ENCODE measurements at places on chromosomes 16 and 17.

- DNase-seq, result no peak
Observed at GRCh38 chr17:6638046-6638908, 2.2 kb downstream of the KIAA0753 start.

DNA sequence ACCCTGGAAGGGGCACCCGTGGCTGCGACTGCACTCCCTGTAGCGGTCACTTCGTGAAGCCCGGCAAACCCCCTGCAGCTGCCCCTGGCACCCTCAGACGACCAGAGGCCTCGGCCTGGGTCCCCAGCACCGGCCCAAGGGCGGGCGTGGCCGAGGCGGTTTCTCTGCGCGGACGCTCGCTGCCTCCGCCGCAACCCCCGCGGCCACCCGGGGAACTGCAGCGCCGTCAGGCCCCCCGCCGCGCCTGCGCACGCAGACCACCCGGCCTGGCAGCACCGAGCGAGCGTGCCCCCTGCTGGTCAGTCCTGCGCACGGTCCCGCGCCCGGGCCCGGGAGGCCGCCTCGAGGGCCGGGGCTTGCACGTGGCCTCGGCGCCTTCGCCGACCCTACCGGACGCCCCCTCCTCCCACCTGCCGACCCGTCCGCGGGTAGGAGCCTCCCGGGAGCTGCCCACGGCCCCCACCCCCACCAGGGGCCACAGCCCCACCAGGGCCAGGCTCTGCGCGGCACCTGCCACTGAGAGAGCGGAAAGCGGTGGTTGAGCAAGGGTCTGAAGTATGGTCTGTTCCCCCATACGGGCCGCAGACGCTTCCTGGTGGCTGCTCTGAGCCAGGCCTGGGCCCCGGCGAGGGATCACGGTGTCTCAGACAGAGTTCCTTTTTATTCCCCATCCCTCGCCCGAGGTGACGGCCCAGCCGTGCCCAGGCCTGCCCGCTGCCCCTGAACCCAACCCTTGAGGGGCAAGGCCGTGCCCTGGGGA, 11.5 kb upstream of the HS3ST6 start:
- peak; percentile 79 for DNase-seq

- no peak for DNase-seq
Observed at GRCh38 chr16:85202051-85202601, 89.9 kb upstream of the CIBAR2 start.

GRCh38 chr16:64132190-64132589, 989.7 kb downstream of the CDH11 start:
- DNase-seq, result no peak

GRCh38 chr17:71460943-71461342, 659.9 kb upstream of the SOX9 start:
- peak; percentile 35 for DNase-seq

DNA sequence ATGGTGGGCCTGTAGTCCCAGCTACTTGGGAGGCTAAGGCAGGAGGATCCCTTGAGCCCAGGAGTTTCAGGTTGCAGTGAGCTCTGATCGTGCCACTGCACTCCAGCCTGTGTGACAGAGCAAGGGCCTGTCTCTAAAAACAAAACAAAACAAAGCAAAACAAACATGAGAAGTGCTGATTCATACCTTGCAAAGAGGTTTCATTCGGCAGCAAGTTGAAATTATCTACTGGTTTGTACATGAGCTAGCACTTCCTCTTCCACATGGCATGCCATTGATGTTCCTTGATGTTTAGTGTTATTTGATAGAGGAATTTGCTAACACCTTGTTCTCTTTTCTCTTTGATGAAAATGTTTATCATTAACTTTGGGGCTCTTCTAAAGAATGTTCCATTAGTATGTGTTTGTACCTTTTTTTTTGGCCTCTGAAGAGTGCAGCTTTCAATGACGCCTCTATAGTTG, 50.6 kb downstream of the SPECC1 start:
- DNase-seq, result no peak

DNA sequence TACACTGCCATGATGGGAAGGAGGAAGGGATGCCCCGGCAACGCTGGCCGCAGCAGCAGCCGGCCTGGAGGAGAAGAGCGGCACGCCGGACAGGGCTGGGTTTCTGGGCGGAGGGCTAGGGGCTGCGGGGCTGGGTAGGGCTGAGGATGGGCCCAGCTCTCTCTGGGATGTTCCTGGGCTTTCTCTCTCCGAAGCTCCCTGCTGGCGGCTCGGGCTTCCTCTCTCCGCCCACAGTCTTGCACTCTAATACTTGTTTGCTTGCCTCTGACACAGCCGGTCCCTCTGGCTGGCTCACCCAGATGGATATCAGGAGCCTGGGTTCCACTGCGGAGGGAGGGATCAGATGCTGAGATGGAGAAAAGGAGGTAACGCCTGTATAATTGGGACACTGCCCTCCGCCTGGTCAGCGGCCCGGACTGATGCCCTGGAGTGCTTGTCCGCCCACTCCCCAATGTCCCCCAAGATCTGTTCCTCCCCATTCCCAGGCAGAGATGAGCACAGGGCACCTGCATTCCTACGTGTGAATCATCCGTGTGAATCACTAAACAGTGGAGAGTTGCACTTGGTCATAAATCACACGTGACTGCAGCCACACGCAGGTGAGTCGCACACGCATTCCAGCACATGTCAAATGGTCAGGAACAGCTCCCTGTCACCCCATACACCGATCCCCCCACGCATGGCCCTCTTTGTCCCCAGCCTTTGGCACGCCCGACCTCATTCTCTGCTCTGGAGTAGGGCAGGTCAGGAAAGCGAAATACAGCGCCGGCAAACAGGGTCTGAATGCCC, at the start of gene ALOXE3:
Gene ALOXE3 (minus strand): TSS at position 535 of the 789 bp plus-strand sequence. CDS start 524 bp downstream, at position 11.
- peak; percentile 55 for DNase-seq

- DNase-seq, result no peak
Observed at GRCh38 chr16:27859020-27859419, 204.5 kb downstream of the GSG1L start.

- DNase-seq, result no peak
Observed at GRCh38 chr16:49738001-49738400, 117.9 kb downstream of the ZNF423 start.

DNA sequence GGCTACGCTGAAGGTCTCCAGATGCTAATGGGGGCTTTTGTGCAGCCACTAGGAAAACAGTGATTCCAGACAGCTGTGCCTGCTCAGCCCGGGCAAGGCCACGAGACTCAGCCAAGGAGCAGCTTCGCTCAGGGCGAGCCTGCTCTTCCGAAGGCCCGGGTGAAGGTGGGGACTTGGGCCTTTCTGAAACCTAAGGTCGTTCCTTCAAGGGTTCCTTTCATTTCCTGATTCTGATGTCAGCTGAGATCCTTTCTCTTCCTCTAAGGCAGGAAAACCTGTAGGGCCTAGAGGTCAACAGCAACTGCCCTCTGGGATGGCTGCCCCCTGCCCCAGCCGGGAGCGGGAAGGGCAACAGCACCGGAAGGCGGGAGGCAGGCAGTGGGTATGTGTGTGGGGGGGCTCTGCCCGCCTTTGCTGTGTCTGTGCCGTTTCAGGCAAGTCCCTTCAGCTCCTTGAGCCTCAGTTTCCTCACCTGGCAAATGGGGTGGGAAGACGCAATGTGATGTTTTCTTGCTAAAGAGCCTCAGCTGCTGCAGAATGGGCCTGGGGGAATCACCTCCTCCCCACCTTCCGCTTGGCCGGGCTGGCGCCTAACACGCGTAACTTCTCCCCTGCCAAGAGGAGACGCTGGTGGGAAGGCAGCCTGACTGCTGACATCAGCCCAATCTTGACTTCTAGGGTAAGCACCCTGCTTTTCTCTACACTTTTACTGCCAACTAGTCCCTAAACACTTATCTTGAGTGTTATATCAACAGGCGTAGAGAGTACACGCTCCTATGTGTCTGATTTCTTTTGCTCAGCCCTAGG, 32.8 kb downstream of the IRF8 start:
- no peak for DNase-seq

DNA sequence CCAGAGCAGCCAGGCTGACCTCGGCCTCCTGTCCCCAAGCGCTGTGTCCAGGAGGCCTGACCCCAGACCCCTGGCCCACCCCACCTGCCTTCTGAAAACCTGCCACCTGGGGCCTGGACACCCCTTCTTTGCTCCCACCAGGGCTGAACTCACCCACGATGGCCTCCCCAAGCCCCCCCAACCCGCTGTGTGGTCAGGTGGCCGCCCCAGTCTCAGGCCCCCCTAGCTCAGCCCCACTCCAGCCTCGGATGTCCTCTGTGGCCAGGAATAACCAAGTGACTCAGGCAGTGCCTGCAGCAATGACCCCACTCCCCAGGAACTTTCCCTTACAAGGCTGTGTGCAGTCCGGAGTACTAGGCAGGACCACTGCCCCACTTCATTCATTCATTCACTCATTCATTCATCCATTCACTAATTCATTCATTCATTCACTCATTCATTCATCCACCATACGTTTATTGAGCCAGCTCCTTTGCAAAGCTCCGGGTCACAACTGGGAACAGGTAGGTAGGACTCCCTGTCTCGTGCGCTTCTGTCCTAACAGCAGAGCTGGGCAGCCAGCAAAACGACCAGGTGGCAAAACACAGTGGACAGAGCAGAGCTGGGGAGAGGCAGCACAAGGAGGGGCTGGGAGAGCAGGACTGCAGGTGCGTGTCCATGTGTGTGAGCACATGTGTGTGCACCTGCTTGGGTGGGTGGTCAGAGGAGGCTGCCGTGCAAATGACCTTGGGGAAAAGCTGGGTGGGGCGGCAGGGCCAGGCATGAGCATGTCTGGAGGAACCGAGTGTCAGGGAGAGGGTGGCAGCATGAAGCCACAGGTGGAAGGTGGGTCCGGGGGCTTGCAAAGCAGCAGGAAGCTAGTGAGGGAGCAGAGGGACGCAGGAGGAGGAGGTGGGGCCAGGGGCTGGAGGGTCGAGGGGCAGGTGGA, 75.8 kb upstream of the CBX4 start:
- no peak for DNase-seq

DNA sequence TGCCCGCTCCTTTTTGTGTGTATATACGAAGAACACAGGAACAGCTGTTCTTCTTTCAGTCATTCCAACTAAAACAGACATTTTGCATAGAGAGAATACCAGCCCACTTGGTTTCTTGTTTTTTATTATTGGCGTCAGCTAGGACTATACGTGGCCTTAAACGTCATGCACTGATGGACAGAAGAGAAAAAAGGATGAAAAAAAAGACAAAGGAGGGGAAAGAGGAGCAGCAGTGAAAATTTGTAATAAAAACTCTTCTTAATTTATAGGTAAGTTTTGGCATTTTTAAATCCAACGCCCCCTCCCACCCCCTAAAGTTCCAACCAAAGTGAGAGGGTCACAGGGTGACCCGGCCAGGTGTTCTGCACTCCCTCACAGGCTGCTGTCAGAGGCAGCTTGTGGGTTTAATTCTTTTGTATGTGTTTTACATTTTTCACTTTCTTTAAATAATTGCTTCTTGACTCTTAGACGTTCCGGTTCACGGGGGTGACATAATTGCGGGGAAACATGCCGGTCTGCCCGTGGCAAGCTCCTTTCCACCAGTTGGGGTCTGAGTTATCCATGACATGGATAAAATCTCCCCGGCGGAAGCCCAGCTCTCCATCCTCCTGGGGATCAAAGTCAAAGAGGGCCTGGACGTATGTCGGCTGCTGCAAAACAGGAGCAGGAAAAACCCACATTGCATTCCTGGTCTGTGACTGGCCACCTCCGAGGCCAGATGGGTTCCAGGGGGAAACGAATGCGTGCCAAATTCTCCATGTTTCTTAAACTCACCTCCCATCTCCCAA, 30.9 kb upstream of the SLC25A19 start:
- peak; percentile 92 for DNase-seq

- no peak for DNase-seq
Observed at GRCh38 chr16:8996891-8997290, 33.2 kb upstream of the USP7 start.

DNA sequence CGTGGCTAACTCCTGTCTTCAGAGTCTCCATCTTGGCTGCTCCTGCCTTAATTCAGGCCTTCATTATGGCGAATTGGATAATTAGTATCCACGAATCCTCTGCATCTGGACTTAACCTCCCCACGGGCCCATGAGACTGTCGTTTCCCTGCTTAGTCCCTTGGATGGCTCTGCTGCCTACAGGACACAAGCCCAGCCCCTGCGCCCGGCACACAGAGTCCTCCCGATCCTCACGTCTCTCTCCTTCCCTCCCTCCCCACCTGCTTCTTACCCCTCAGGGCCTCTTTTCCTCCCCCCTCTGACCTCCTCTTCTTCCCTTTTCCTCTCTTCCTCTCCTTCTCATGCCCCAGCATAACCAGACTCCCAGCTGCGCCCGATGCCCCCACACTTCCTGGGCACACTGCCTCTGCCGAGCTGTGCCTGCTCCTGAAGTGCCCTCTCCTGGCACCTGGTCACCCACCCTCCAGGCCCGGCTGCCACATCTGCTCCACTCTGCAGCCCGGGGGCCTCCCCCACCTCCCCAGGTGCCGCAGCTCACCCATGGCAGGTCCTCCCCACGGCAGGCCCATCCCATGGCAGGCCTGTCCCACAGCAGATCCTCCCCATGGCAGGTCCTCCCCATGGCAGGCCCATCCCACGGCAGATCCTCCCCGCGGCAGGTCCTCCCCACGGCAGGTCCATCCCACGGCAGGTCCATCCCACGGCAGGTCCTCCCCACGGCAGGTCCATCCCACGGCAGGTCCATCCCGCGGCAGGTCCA, 45.9 kb downstream of the RPH3AL start:
- no peak for DNase-seq

DNA sequence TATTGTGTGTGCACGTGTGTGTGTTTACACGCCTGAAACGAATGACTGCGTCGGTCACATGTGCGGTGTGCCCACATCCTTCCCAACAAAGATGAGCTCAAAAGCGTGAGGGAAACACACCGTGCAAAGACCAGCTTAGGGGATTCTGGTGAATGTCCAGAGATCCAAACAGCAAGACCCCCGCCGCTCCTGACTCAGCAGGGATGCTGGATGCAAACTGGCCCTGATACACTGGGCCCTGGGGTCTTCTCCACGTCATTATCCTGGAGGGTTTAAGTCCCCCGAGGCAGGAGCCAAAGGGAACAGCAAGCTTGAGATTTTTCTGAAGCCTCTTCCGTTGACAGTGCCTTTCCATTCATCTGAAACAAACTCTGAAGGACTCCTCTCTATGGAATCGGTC, 59.2 kb downstream of the TBC1D16 start:
- DNase-seq, result no peak

- DNase-seq, result peak; percentile 61
Observed at GRCh38 chr16:85733839-85734170, 17.1 kb downstream of the C16orf74 start.

DNA sequence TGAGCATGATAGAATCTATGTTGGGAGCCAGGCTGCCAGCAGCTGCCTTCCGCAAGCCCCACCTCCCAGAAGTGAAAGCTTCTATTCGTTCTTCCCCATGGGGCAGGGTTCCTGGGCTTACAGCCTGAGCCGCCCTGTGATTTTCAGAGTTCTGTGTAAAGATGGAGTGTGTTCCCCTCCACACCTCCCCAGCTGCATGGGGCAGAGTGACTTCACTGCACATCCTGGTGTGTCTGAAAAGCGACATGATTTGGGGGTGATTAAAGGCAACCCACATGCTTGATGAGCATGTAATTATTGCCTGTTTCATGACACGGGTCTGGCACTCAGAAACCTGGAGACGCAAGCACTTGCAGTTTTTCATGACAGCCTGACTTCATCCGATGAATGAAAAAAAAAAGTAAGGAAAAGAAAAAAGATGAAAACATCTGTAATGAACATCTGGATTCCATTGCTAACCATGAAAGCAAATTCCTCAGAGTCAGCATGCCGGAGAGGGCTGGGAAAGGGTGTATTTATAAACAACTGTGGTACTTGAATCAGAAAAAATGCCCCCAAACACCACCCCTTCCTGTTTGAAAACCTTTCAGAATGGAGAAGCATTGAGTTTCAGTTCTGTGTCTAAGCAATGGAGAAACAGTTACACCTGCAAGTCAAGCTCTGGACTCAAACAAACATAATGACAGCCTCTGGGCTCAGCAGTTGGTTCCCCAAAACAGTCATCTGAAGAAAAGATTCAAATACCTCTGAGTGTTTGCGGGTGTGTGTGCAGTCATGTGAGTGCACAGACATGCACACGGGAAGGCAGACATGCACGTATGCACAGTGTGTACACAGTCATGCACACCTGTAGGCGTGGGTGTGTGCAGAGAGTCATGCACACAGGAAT, 266.0 kb downstream of the ENGASE start:
- no peak for DNase-seq
